ENCODE measurements at places on chromosomes 3 and 15. TPM values are rescaled to one million over a fixed set of nuclear protein-coding genes. Genes with fewer than 3 reads are reported as not detected.

The RBPMS2 gene
- polyA plus RNA-seq: 6.8 TPM

The MORC1 gene
- polyA plus RNA-seq: not detected

The CLDN16 gene
- polyA plus RNA-seq: 0.08 TPM

The PIGBOS1 gene
- polyA plus RNA-seq: 7.5 TPM

The CLDN18 gene
- polyA plus RNA-seq: 0.08 TPM

The MYO5C gene
- 4.5 TPM for polyA plus RNA-seq

The CMSS1 gene
- 23.4 TPM for polyA plus RNA-seq

DNA sequence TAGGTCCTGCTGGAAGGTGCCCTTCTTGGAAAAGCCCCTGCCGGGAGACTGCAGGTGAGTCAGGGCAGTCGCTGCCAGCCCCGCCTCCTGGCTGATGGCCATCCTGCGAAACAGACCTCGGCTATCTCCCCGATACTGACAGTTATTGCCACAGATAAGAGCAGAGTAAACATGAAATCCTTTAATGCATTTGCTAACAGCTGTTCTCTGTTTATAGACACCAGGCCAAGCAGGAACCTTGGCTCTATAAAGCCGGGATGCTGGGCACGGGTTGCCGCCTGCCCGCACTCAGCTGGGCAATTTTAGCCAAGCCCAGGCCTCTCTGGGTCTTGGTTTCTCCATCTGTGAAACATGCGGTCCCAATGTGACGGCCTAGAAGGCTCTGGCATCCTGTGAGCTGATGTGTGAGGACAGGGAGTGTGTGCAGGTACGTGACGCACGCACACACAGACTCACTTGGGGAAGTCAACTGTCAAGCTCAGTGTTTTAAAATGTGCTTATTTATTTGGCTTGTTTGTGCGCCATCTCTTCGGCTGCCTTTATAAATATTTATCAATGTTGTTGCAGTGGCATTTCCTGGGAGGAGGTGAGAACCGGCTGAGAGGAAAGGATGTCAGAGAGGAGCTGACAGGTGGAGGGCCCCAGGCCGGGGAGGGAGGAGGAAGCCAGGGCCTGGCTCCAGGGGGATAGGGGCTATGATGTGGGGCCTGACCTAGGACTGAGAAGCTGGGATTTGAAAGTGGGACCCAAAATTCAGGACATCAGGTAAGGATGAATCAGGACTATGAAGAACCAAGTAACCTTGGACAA, 50.8 kb upstream of the PRR23E start:
- DNase-seq: no peak

- DNase-seq: no peak
Observed at GRCh38 chr3:136984837-136985236, 27.1 kb downstream of the IL20RB start.

- no peak for DNase-seq
Observed at GRCh38 chr15:78101423-78102105, 9.2 kb downstream of the SH2D7 start.

- DNase-seq: no peak
Observed at GRCh38 chr15:70092464-70093027, 5.2 kb downstream of the TLE3 start.

DNA sequence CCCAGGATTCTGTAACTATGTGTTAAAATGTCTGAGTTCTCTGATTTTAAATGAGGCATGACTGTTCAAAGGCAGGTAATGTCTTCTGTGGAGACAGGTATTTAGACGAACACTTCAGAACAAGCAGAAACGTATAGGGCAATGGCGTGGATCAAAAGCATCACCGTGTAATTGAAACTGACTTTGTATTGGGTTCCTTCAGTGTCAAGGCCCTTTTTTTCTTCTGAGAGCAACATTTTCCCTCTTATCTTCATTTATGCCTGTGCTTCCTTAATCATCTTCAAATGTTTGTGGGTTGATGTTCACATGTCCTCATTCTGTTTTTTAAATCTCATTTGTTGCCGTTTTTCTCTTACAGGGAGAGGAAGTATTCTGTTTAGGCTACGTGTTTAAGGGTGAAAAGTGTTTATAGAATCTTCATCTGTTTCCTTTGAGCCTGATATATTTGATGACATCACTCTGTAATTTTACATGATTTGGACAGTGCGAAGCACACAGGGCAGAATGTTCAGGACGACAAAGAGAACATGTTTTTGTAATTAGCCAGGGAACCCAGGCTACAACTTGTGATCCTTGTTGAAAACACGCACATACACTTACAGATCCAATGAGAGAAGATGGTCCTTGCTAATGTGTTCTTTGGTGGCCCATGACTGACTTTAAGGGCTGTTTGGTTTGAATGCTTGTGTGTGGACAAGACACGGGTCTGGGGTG, 196.0 kb downstream of the LRTM1 start:
- DNase-seq: no peak

DNA sequence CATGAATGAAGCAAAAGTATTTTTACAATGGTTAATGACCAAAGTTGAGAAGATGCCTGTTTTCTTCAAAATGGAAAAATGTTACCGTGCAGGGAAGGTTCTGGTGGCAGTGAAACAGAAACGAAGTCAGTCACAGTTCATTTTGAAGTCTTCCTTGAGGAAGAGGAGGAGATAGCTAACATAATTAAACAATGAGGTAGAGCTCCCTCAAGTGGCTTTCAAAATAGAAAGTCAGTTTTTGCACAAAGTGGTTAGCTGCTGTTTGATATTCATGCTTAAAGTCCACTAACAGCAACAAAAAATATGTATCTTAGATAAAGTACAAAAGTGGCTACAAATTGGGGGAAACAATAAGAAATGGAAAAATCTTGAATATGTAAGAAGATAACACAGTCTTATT, 87.3 kb downstream of the TFG start:
- DNase-seq: no peak

DNA sequence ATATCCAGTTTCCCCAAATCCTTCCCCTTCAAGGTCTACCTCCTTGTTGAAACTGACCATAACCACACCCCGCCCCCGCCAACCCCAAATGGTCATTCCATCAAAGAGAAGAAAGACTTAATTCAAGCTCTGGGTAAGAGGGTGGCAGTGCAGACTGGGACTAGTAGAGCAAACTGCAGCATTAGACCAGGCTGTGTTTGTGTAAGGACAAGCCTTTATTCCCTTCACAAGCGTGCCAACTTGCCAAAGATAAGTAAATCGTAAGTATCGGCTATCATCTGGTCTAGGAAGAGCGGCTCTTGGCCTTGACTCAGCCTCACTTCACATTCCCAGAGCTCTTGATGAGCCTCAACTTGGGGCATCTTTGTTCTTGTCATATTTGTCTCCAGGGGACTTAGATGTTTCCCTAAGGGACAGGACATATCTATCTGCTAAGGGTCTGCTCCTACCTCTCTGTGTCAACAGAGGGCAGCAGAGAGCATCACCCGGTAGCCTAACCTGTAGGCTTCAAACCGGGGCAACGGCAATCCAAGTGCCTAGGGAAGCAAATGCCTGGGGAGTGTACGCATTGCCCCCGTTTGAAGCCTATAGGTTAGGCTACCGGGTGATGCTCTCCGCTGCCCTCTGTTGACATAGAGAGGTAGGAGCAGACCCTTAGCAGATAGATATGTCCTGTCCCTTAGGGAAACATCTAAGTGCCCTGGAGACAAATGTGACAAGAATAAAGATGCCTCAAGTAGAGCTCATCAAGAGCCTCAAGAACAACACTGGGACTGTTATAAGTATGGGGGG, 8.9 kb upstream of the MAP3K13 start:
- peak; percentile 13 for DNase-seq

DNA sequence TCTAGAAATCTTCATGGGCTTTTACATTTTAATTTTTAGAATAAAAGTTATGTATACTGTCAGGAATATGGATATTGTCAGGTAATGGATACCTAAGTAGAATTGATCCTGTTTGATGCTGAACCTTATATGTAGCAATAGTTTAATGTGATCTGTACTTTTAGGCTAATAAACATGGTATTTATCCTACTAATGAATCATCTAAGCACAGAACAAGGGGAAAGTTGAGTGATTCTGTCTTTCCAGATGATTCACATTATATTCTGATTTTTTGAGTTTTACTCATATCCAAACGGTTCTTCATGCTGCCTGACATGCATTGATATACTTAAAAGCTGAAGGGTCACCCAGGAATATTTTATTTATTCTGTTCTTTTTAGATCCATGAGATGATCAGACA, 34.5 kb downstream of the FANCI start:
- no peak for DNase-seq

DNA sequence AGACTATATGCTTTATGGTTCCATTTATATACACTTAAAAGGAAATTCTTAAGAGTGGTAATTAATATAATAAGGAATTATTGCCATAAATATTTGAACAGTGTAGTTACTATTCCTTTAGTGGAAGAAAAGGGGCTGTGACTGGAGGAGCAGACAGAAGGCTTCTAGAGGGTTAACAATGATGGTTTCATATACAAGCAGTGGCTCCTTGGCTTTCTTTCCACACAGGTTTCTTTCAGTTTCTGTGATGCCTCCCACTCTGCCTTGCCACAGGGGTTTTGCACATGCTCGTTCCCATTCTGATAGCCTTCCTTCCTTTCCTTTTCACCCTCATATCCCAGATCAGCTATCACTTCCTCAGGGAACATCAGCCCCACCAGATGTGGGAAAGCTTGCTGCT, 108.8 kb upstream of the LYSMD4 start:
- no peak for DNase-seq

GRCh38 chr3:151377768-151378385, 6.7 kb downstream of the P2RY12 start:
- DNase-seq: no peak

DNA sequence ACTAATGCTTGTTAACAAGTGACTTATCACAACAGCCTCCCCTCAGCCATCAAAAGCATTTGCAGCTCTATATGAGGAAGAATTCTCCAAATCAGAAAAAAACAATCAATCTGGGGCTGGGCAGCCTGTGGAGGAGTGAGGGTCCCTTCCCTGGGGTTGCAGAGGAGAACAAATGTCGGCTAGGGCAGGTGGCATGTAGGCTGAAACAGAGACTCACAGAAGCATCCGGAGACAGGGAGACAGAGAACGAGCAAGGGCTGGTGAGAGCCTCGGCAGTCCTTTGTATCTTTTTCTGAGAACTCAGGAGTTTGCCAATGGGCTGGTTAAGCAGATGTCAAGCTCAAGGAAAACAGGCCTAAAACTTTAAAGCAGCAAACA, 15.8 kb downstream of the ITGA11 start:
- DNase-seq: no peak

- no peak for DNase-seq
Observed at GRCh38 chr15:70974004-70974832, 81.6 kb downstream of the LRRC49 start.

- no peak for DNase-seq
Observed at GRCh38 chr15:67240235-67241131, 14.0 kb downstream of the AAGAB start.

DNA sequence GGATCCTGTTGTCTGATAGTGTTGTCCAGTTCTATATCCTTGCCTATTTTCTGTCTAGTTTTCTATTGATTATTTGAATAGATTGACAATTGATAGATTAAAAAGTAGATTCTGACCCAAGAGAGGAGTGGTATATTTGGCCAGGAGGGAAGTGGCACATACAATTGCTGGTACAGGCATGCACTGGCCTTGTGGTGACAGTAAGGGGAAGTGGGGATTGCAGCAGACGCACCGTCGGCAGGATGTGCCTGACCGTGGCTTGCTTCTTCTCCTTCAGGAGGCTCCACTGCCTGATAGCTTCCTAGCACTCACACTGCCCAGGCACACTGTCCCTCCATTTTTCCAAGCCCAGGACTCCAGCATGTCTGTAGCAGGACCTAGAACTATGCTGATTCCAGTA, 10.5 kb downstream of the GABRG3 start:
- DNase-seq: no peak

DNA sequence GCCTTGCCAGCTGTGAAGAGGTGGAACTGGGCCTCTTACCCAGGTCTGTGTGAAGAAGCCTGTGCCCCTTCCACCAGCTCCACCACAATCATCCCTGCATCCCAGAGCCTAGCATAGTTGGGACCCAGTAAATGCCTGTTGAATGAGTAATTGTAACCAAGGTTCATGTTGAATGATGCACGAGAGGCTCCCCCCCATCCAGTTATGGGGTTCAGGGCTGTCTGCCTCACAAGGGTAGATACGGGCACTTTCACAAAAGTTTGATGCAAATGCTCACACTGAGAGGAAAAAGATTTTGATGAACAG, 29.5 kb upstream of the TSEN2 start:
- no peak for DNase-seq

GRCh38 chr3:82672966-82673365, 911.5 kb upstream of the GBE1 start:
- DNase-seq: no peak

GRCh38 chr15:20348900-20349773, 192.5 kb downstream of the GOLGA6L6 start:
- DNase-seq: no peak

DNA sequence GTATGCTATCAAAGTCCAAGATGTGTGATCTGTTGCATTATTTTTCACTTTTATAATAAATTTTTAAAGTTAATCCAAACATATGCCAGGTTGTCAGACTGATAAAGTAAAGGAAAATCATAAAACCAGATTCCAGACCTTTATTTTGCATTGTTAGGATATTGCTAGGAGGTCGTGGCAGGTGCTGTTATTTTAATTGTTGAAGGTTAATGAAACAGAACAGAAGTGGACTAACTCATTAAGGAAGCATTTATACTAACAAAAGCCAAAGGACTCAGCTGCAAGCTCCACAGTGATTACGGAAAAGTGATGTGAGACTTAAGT, 63.1 kb downstream of the DCLK3 start:
- no peak for DNase-seq

DNA sequence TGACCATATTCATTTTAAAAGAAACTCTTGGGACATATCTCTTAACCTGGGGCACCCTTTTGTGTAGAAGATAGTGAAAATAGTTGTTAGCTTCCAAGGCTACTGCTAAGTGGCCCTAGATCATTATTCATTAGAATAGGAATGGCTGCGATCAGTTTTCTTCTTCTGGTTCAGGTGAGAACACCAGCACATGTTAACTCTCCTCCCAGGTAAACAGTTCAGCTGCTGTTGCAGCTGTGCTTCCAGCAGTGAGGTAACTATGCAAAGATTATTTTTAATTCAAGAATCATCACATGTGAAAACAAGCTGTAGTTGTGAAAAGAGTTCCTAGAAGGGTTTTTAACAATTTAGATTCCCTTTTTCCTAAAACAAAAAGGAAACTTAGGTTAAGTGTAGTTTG, 43.3 kb downstream of the ZPLD1 start:
- DNase-seq: no peak
